ENCODE measurements at places on chromosomes 2 and 18. TPM values are rescaled to one million over a fixed set of nuclear protein-coding genes. Genes with fewer than 3 reads are reported as not detected.

- no peaks in the 10 kb centered on the region for H3K27me3 ChIP-seq
- peaks cover 34% of the 10 kb centered on the region for H3K4me1 ChIP-seq
- DNase-seq = no peak
- peak overlapping the region; percentile 20 for H3K27ac ChIP-seq
- no peaks in the 10 kb centered on the region for H3K36me3 ChIP-seq
These were observed 23.8 kb downstream of the AAK1 start for GRCh38 chr2:69619725-69620124.

DNA sequence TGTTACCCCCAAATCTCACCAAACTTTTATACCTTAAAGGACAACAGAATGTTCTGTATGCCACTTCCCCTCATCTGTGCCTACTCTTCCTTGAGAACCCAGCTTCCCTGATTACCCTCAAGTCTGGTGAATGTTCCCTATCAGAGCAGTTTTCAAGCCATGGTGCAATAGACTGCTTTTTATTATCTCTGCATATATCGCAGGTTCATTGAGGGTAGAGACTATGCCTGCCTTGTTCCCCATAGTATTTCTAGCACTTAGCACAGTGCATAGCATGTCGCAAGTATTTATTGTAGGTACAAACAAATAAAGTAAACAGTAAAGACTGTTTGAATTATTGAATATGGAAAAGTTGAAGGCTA, 146.6 kb downstream of the HAUS1 start:
- H3K27ac ChIP-seq = peak overlapping the region; percentile 65
- H3K36me3 ChIP-seq = peaks cover 8% of the 10 kb centered on the region
- no peak for DNase-seq
- peaks cover 4% of the 10 kb centered on the region for H3K4me1 ChIP-seq
- H3K27me3 ChIP-seq = no peaks in the 10 kb centered on the region

DNA sequence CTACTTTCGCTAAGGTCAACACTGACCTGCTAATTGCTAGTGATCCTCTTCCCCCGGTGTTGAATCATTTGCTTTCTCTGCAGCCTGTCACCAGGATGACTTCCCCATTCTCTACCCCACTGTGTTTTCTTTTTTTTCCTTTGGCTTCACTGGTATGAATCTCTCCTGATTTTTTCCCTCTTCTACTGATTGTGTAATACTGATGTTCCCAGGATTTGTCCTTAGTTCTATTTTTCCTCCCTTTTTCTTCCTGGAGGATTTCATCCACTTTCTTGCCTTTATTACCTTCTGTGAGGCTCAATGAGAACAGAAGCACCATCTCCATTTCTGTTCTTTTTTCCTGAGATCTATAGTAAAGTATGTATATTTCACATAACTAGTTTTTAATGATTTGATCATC, 14.1 kb upstream of the MSH2 start:
- H3K4me1 ChIP-seq = no peaks in the 10 kb centered on the region
- no peak for DNase-seq
- no peaks in the 10 kb centered on the region for H3K27me3 ChIP-seq
- H3K27ac ChIP-seq = no peak overlapping the region
- no peak overlapping the region for H3K4me3 ChIP-seq

GRCh38 chr18:27712066-27712465, 464.9 kb downstream of the CDH2 start:
- H3K27ac ChIP-seq = no peak overlapping the region
- H3K4me3 ChIP-seq = no peak overlapping the region
- no peaks in the 10 kb centered on the region for H3K4me1 ChIP-seq
- no peaks in the 10 kb centered on the region for H3K27me3 ChIP-seq
- DNase-seq = no peak

DNA sequence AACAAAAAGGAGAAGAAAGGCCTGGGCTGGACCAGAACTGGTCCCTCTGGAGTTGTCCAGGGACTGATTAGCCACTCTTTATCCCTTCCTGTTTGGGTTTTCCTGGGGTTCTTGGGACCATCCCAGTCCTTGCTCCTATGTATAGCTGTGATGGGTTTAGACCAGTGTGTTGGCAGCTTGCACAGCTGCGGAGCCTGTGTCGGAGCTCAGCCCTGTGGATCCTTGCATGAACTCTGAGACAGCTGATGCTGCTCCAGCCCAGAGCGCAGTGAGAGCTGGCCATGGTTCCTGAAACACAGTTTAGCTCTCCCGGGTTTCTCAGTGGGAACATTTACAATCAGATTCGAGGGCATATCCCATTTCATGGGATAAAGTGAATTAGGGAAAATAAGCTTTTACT, 16.9 kb downstream of the IMPA2 start:
- peak overlapping the region; percentile 31 for H3K27ac ChIP-seq
- peaks cover 16% of the 10 kb centered on the region for H3K4me1 ChIP-seq
- no peaks in the 10 kb centered on the region for H3K27me3 ChIP-seq
- H3K36me3 ChIP-seq = peaks cover 8% of the 10 kb centered on the region
- DNase-seq = no peak

Gene DYSF
- total RNA-seq = 31.8 TPM

DNA sequence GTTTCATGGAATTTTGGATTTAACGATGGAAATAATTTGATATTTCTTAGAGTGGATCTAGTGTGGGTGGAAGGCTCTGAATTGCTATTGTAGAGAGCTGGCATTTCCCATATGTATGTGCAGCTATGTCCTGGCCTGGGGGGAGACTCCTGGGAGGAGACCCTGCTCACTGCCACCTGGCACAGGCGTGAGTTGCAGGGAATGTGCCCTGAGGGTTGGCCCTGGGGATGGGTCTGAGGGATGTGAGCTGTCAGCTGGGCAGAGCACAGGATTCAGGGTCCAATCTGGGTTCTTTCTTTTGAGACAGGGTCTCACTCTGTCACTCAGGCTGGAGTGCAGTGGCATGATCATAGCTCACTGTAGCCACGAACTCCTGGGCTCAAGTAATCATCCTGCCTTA, 120.2 kb downstream of the CLIP4 start:
- no peaks in the 10 kb centered on the region for H3K36me3 ChIP-seq
- DNase-seq = no peak
- H3K27ac ChIP-seq = no peak overlapping the region
- no peaks in the 10 kb centered on the region for H3K27me3 ChIP-seq
- peaks cover 1% of the 10 kb centered on the region for H3K4me1 ChIP-seq

DNA sequence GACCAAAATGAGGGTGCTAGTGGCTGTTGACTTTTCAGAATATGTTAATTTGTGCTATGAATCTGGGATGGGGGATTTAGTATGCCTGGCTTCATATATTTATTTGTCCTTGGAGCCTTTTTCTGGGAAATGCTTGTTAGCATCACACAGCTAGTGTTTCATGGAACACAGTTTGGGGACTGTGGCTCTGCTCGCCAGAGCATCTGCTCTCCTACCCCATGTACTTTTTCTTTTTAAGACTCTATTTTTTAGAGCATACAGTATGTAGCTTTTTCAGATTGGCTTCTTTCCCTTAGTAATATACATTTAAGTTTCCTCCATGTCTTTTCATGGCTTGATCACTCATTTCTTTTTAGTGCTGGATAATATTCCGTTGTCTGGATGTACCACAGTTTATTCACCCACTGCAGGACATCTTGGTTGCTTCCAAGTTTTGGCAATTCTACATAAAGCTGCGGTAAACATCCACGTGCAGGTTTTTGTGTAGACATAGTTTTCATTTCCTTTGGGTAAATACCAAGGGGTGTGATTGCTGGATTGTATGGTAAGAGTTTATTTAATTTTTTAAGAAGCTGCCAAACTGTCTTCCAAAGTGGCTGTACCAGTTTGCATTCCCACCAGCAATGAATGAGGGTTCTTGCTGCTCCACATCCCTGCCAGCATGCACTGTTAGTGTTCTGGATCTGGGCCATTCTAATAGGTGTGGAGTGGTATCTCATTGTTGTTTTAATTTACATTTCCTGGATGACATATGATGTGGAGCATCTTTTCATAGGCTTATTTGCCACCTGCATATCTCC, 44.1 kb downstream of the EFR3B start:
- no peak overlapping the region for H3K27ac ChIP-seq
- no peak overlapping the region for H3K4me3 ChIP-seq
- no peaks in the 10 kb centered on the region for H3K27me3 ChIP-seq
- peaks cover 2% of the 10 kb centered on the region for H3K4me1 ChIP-seq
- no peaks in the 10 kb centered on the region for H3K36me3 ChIP-seq

GRCh38 chr2:3476985-3477327, 42.4 kb downstream of the ADI1 start:
- peaks cover 15% of the 10 kb centered on the region for H3K36me3 ChIP-seq
- no peak overlapping the region for H3K27ac ChIP-seq
- H3K27me3 ChIP-seq = no peaks in the 10 kb centered on the region
- DNase-seq = no peak

GRCh38 chr2:134932864-134933526, 14.4 kb downstream of the CCNT2 start:
- H3K27me3 ChIP-seq = no peaks in the 10 kb centered on the region
- peaks cover 2% of the 10 kb centered on the region for H3K36me3 ChIP-seq
- H3K4me3 ChIP-seq = no peak overlapping the region
- no peak for DNase-seq

DNA sequence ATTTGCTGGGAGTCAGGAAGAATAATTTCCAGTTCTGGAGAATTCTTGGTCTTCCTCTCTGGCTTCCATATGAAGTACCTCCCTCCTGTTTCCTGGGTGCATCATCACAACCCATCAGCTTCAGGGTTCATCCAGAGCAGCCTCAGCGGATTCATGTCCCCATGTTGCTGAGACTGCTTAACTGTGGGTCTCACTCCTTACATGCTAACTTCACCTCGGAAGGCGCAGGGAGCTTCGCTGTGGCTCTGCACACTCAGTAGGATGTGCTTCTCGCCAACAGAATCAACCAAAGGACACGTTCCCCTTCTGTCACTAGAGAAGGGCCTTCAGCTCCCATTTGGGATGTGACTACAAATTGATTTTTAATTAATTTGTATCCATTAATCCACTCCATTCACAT, 24.2 kb downstream of the FBLN7 start:
- H3K27ac ChIP-seq = no peak overlapping the region
- DNase-seq = no peak
- H3K27me3 ChIP-seq = no peaks in the 10 kb centered on the region

Gene BMP10
- total RNA-seq = not detected

Gene CD207
- 0.11 TPM for total RNA-seq

DNA sequence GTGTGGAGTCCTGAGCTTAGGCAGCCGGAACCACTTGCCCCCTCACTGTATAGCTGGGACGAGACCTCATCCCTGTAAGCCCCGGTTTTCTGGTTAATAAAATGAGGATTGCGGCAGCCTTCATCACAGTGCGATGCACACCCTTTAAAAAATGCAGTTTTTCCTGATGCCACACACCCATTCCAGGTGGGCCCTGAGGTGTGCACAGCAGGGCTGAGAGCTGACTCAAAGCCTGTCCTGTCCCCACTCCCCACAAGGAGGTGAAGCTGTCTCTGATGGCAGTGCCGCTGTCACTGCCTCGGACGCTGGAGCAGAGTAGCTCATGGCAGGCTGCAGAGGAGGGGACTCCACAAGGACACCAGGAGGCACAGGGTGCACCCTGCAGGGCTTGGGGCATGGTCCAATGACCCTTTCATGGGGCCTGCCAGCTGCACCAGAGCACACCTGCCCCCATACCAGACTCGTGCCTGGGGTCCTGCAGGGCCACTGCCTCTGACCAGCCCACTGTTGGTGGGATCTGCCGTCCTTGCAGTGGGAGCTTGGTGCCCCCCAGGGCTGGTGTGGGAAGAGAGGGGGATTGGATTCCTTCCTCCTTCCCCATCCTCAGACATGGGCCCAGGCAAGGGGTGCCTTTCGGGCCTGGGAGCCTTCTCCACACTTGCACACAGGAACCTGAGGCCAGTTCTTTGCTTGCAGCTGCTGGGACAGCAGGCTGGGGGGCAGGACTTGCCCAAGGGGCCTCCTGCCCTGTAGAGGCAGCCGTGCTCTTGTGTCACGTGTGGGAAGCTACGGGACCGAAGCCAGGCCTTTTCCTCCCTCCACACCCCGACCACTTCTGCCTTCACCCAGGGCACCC, 22.8 kb downstream of the GPC1 start:
- no peak for DNase-seq
- peaks cover 9% of the 10 kb centered on the region for H3K4me1 ChIP-seq

DNA sequence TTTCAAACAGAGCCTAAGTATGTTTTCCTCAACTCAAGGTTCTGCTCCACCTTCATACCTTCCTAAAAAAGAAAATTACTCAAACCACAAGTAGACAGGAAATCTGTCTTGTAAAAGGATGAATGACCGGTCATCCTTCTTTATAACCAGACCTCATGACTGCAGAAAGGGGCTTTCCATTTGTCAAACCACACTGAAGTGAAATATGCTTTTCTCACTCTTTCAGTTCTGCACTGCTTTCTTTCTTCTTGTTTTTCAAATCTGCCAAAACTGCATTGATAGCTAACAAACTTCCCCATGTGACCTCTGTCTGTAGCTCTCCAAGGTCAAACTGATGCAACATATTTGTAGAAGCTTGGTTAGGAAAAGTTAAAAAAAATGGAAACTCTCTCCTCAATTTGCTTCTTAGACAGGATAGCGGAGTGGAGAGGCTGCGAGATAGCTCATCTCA, 308.9 kb upstream of the CCDC68 start:
- H3K4me3 ChIP-seq = no peak overlapping the region
- no peak overlapping the region for H3K27ac ChIP-seq
- no peaks in the 10 kb centered on the region for H3K4me1 ChIP-seq
- DNase-seq = no peak
- peaks cover 26% of the 10 kb centered on the region for H3K36me3 ChIP-seq

- no peak overlapping the region for H3K27ac ChIP-seq
- no peaks in the 10 kb centered on the region for H3K27me3 ChIP-seq
- H3K4me3 ChIP-seq = no peak overlapping the region
- DNase-seq = peak; percentile 69
- peaks cover 3% of the 10 kb centered on the region for H3K4me1 ChIP-seq
These were observed 2.0 kb downstream of the PPP4R1 start for GRCh38 chr18:9612215-9612830.

DNA sequence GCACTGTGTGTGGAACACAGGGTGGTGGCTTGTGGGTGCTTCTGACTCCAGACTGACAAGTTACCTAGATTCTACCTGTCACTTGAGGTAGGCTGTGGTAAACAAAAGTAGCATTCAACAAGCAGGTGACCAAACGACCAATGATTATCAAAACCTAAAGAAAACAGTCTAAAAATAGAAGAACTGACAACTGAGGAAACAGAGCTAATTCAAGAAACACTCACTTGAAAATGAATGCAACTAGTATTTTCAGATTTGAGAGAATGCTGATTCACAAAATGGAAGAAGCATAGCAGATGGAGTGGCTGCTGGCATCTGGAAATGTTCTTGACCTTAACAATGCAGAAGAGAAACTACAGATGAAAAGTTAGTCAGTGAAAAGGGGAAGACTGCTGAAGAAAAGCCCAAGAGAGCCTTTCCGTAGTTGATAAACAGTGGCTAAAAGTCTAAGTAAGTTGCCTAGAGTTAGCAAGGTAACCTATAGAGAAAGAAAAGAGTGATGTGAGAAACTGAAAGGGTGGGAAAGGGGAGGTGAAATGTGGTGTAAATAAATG, 170.4 kb downstream of the NCK2 start:
- DNase-seq = no peak
- H3K4me1 ChIP-seq = peaks cover 1% of the 10 kb centered on the region
- H3K4me3 ChIP-seq = no peak overlapping the region
- no peaks in the 10 kb centered on the region for H3K27me3 ChIP-seq
- no peaks in the 10 kb centered on the region for H3K36me3 ChIP-seq

Gene YIPF4
- total RNA-seq = 32.5 TPM

GRCh38 chr2:86439879-86440630, 1.1 kb upstream of the KDM3A start:
- H3K27ac ChIP-seq = peak overlapping the region; percentile 99
- H3K4me3 ChIP-seq = no peak overlapping the region
